IgD-negative memory B cell (primary cell): ENCODE measurements at places on chromosomes 3 and 15. TPM values are rescaled to one million over a fixed set of nuclear protein-coding genes. Genes with fewer than 3 reads are reported as not detected.

Gene CCR8
- polyA plus RNA-seq: not detected

Gene RMDN3
- polyA plus RNA-seq: 18.3 TPM

Gene EPHB3
- not detected for polyA plus RNA-seq

Gene RAB8B
- polyA plus RNA-seq: 57.6 TPM

Gene GATM
- 17.8 TPM for polyA plus RNA-seq

Gene ALDH1L1
- not detected for polyA plus RNA-seq

Gene MYRIP
- polyA plus RNA-seq: 0.11 TPM

Gene DRD3
- not detected for polyA plus RNA-seq
